ENCODE measurements at places on chromosomes 3 and 15. TPM values are rescaled to one million over a fixed set of nuclear protein-coding genes. Genes with fewer than 3 reads are reported as not detected.

GRCh38 chr3:100029689-100030088, 84.6 kb downstream of the FILIP1L start:
- no peak for DNase-seq
- H3K27ac ChIP-seq, result no peak overlapping the region
- no peak overlapping the region for H3K4me3 ChIP-seq
- peaks cover 9% of the 10 kb centered on the region for H3K4me1 ChIP-seq
- H3K36me3 ChIP-seq, result no peaks in the 10 kb centered on the region
- no peaks in the 10 kb centered on the region for H3K27me3 ChIP-seq

DNA sequence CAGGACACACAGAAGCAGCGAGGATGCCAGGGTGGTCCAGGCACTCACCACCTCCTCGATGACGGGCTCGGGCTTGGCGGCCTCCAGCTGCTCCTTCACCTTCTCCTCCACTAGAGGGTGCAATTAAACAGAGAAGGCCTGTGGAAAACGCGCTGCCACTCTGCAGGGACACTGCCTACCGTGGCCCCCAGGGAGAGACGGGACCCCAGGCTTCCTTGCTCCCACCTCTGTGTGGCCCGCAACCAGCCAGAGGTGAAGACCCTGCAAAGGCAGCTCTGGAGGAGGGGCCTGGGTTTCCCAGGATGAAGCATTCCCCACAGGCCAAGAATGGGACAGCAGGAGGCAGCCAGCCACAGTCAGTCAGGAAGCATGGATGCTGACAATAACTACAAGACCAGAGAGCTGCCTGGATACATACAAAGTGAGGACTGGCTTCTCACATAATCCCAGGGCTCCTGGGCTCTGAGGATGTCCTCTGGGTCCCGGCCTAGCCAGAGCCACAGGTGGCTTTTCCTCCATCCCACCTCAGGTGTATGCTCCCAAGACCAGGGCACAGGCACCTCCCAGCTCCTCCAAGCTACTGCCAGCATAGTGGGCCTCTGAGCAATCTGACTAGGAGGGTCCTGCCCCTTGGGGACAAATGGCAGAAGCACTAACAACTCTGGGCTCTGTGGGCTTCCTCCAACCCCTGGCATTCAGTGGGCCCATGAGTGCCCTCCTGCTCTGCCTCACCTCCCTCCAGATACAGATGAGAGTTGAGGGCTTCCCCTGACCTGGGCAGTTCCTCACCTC, 46.2 kb downstream of the PTH1R start:
- no peak for DNase-seq
- H3K36me3 ChIP-seq, result no peaks in the 10 kb centered on the region
- no peaks in the 10 kb centered on the region for H3K27me3 ChIP-seq
- H3K4me1 ChIP-seq, result no peaks in the 10 kb centered on the region
- H3K4me3 ChIP-seq, result no peak overlapping the region

DNA sequence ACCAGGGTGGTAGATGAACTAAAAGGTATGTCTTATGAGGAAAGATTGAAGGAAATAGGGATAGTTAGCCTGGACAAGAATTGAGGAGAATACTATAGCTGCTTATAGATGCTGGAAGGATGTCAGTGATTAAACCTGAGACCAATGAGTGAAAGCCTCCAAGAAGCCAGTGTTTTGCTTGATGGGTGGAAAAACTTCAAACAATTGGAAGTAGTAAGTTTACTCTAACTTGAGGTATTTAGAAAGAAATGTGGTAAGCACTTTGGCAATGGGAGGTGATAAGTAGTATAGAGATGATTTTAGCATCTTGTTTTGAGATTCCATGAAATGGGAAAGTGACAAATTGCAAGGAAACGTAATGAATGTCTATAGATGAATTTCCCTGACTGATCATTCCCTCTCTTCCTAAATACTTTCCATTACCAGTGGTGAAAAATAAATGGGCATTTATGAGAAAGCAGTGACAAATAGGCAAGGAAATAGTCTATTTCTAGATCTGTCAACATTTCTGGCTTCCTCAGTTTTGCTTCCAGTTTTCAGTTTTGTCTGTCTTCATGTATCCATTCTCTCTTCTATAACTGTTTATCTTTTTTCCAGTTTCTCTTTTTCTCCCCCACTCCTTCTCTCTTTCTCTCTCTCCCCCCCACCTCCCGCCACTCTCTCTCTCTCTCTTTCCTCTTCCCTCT, 19.2 kb downstream of the SLC15A2 start:
- DNase-seq, result no peak
- H3K36me3 ChIP-seq, result no peaks in the 10 kb centered on the region
- no peaks in the 10 kb centered on the region for H3K27me3 ChIP-seq
- no peak overlapping the region for H3K27ac ChIP-seq

GRCh38 chr15:81069909-81070308, 64.2 kb upstream of the CFAP161 start:
- H3K27me3 ChIP-seq, result no peaks in the 10 kb centered on the region
- no peak overlapping the region for H3K4me3 ChIP-seq
- H3K36me3 ChIP-seq, result no peaks in the 10 kb centered on the region

DNA sequence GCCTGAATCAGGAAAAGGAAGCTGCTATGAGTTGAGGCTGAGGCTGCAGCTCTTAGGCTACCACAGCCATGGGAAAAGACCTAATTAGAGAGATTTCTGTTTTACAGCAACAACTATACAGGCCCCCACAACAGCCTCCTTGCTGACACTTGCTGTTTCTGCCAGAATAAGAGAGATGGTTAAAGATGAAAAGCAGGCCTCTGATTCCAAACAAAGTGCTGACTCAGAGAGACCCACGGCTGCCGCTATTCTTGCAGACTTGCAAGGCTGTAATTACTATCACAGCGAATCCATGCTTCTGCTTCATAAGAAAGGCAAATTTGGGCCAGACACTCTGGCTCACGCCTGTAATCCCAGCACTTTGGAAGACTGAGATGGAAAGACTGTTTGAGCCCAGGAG, 41.8 kb downstream of the MCF2L2 start:
- H3K36me3 ChIP-seq, result no peaks in the 10 kb centered on the region
- no peak overlapping the region for H3K4me3 ChIP-seq
- no peak for DNase-seq
- no peaks in the 10 kb centered on the region for H3K27me3 ChIP-seq
- H3K4me1 ChIP-seq, result no peaks in the 10 kb centered on the region

GRCh38 chr3:87491843-87492242, 215.5 kb upstream of the POU1F1 start:
- H3K27me3 ChIP-seq, result no peaks in the 10 kb centered on the region
- no peaks in the 10 kb centered on the region for H3K4me1 ChIP-seq
- no peak overlapping the region for H3K27ac ChIP-seq
- H3K4me3 ChIP-seq, result no peak overlapping the region
- H3K36me3 ChIP-seq, result no peaks in the 10 kb centered on the region

DNA sequence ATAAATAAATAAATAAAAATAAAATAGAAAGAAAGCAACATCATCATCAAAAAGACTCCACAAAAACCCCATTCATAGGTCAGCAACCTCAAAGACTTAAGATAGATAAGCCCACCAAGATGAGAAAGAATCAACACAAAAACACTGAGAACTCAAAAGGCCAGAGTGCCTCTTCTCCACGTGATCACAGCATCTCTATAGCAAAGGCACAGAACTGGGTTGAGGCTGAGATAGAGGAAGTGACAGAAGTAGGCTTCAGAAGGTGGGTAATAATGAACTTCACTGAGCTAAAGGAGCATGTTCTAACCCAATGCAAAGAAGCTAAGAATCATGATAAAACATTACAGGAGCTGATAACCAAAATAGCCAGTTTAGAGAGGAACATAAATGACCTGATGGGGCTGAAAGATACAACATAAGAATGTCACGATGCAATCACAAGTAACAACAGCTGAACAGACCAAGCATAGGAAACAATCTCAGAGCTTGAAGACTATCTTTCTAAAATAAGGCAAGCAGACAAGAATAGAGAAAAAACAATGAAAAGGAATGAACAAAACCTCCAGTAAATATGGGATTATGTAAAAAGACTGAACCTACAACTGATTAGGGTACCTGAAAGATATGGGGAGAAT, 26.4 kb downstream of the GNB5 start:
- H3K27ac ChIP-seq, result no peak overlapping the region
- H3K4me1 ChIP-seq, result peaks cover 6% of the 10 kb centered on the region
- H3K36me3 ChIP-seq, result no peaks in the 10 kb centered on the region
- no peak overlapping the region for H3K4me3 ChIP-seq
- no peaks in the 10 kb centered on the region for H3K27me3 ChIP-seq

DNA sequence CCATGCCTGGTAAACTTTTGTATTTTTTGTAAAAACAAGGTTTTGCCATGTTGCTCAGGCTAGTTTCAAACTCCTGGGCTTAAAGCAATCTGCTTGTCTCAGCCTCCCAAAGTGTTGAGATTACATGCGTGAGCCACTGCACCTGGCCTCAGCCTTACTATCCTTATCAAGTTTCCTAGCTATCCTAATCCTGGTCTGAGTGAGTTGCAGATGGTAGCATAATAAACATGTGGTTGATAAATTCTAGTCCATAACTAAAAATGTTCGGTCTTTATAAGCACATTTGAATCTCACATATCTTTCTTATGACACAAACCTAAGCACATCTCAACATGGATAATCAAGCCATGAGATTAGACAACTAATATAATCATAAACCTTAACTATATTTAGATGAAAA, 18.5 kb downstream of the NPHP3 start:
- H3K27ac ChIP-seq, result no peak overlapping the region
- H3K4me1 ChIP-seq, result no peaks in the 10 kb centered on the region
- H3K27me3 ChIP-seq, result no peaks in the 10 kb centered on the region
- no peaks in the 10 kb centered on the region for H3K36me3 ChIP-seq
- H3K4me3 ChIP-seq, result no peak overlapping the region

GRCh38 chr15:87764461-87765240, 491.9 kb downstream of the NTRK3 start:
- H3K4me1 ChIP-seq, result no peaks in the 10 kb centered on the region
- H3K4me3 ChIP-seq, result no peak overlapping the region
- no peak for DNase-seq
- H3K36me3 ChIP-seq, result no peaks in the 10 kb centered on the region
- H3K27me3 ChIP-seq, result no peaks in the 10 kb centered on the region

- H3K4me3 ChIP-seq, result no peak overlapping the region
- H3K27ac ChIP-seq, result no peak overlapping the region
- no peaks in the 10 kb centered on the region for H3K36me3 ChIP-seq
- H3K27me3 ChIP-seq, result no peaks in the 10 kb centered on the region
- H3K4me1 ChIP-seq, result no peaks in the 10 kb centered on the region
These were observed 24.8 kb downstream of the SPCS1 start for GRCh38 chr3:52730681-52731080.

GRCh38 chr15:40941068-40941527, 12.0 kb downstream of the DLL4 start:
- H3K4me3 ChIP-seq, result peak overlapping the region; percentile 53
- H3K27me3 ChIP-seq, result no peaks in the 10 kb centered on the region
- peaks cover 6% of the 10 kb centered on the region for H3K4me1 ChIP-seq
- no peak overlapping the region for H3K27ac ChIP-seq

DNA sequence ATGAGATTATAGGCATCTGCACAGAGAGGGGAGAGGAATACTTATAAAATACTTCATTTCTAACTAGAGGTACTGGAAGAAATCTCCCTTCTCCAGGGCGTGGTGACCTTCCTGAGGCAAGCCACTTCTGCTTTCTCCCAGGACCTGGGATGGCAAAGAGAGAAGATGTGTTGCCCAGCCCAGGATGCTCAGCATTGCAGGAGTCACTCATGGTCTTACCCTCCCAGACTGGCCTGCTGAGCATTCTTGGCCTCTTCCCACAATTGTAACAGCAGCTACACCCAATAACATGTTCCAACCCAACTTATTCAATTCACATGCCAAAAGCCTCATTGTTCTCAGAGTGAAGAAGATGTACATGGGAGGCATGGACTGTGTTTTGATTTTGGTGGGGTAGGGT, 37.9 kb downstream of the IL20RB start:
- DNase-seq, result no peak
- no peaks in the 10 kb centered on the region for H3K36me3 ChIP-seq
- H3K4me3 ChIP-seq, result no peak overlapping the region
- H3K27me3 ChIP-seq, result no peaks in the 10 kb centered on the region
- peak overlapping the region; percentile 25 for H3K27ac ChIP-seq

- no peaks in the 10 kb centered on the region for H3K4me1 ChIP-seq
- no peaks in the 10 kb centered on the region for H3K36me3 ChIP-seq
- no peaks in the 10 kb centered on the region for H3K27me3 ChIP-seq
- no peak overlapping the region for H3K27ac ChIP-seq
- DNase-seq, result no peak
These were observed 9.2 kb downstream of the CHCHD6 start for GRCh38 chr3:126713199-126713598.

- DNase-seq, result no peak
- no peaks in the 10 kb centered on the region for H3K27me3 ChIP-seq
- H3K36me3 ChIP-seq, result no peaks in the 10 kb centered on the region
These were observed 817.4 kb upstream of the LMCD1 start for GRCh38 chr3:7684182-7684715.

- no peak overlapping the region for H3K4me3 ChIP-seq
- no peaks in the 10 kb centered on the region for H3K4me1 ChIP-seq
- H3K36me3 ChIP-seq, result no peaks in the 10 kb centered on the region
- no peak for DNase-seq
- no peaks in the 10 kb centered on the region for H3K27me3 ChIP-seq
- H3K27ac ChIP-seq, result no peak overlapping the region
These were observed 122.6 kb downstream of the SATB1 start for GRCh38 chr3:18302517-18302916.

DNA sequence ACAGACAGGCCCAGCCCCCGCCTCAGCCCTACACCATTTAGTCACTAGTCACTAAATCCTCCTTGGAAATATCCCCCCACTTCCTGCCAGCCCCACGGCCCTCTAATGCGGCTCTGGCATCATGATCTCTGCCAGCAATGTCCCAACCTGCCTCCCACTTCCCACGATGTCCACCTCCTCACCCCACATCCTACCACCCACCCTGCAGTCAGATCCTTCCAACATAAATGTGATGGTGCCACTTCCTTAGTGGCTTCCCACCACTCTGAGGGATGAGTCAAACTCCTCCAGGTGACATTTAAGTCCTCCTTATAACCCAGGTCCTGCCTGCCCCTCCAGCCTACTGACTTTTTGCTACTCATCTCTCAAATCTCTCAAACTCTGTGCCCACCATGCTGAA, 167.5 kb downstream of the SHQ1 start:
- H3K4me3 ChIP-seq, result no peak overlapping the region
- H3K4me1 ChIP-seq, result no peaks in the 10 kb centered on the region
- H3K27me3 ChIP-seq, result no peaks in the 10 kb centered on the region

DNA sequence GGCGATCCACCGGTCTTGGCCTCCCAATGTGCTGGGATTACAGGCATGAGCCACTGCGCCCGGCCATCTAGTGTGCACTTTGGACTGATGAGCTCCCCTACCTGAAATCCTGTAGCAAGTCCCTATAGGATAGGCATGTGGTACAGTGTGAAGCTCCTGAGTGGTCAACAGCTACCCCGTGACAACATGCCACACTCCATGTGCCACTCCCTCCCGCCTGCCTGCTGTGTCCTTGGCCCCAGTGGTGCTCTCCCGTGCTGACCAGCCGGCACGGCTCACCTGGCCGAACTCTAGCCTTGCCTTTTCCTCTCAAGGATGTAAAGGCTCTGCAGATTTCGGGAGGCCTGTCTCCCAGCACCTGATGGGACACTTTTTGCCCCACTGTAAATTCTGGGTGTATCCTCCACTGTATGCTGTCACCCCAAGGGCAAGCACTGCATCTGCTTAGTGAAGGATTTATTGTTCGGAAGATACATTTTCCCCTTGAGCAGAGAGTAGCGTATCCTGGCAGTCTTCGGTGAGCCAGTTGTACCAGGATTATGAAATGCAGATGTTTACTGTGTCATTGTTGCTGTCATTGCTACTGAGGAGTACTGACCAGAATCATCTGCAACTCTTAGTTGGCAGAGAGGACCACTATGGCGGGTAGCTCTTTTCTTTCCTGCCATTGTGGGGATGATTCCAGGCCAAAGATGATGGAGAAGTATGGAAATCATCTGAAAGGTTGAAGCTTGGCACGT, 64.7 kb downstream of the IGF1R start:
- no peak for DNase-seq
- H3K36me3 ChIP-seq, result no peaks in the 10 kb centered on the region
- peaks cover 34% of the 10 kb centered on the region for H3K4me1 ChIP-seq

Gene LYZL4
- total RNA-seq, result not detected

Gene C2CD4B
- not detected for total RNA-seq

Gene FOXP1
- 114 TPM for total RNA-seq

All from ovary (tissue), 10 donors.